NCI-H774 (cell line): ENCODE measurements at places on chromosomes 6 and 20.
A peak's percentile ranks its signal among the peaks of the same experiment; 100 is the strongest.

- DNase-seq: no peak
These were observed 64.1 kb downstream of the GFOD1 start for GRCh38 chr6:13423252-13423651.

GRCh38 chr20:47296950-47297349 lies 59.5 kb downstream of the ZMYND8 start:
- DNase-seq: no peak

DNA sequence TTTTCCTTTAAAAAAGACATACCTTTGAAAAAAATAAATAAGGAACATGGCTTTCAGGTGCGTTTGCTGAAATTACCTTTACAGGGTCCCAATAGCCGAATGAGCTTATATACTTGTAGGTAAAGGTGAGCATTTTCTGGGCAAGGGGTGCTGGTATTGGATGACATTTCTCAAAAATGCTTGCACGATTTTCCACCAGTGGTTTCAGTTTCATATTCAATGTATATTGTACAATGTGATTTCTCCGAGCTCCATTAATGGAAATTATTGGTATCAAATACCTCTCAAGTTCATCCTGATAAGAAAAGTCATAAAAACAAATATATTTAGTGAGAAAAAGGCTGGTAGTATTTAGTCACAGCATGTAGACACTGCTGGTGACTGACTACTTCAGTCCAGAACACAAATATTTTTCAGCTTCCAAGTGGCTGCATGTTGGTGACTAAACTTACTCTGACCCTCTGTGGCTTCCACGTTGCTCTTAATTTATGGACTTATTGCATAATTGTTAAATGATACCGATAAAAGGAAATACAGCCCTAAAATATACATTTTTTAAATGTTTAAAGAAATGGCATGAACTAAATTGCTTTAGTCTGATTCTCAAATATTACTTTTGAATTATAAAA lies 32.9 kb upstream of the ZBTB24 start:
- DNase-seq: no peak

DNA sequence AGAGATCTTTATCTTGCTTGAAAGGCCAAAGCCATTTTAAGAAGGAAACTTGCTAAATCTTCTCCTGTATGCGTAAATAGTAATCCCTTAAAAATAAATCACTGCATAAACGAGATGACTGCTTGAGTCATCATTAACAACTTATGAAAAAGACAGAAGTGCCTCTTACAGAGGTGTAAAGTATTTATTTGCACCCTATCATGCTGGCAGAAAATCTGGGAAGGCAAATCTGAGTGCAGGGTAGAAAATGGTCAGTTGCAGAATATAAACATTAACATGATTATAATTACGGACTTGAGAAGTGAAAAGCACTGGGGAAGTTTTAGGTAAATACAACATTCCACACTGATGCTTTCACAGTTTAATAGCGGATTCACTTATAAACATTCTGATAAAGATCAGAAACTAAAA lies 67.5 kb upstream of the FBXO30 start:
- DNase-seq: no peak

- peak; percentile 25 for DNase-seq
These were observed 134.9 kb downstream of the KLHL32 start for GRCh38 chr6:97059473-97059872.

- DNase-seq: no peak
These were observed 4.8 kb upstream of the CSTL1 start for GRCh38 chr20:23434521-23435313.

DNA sequence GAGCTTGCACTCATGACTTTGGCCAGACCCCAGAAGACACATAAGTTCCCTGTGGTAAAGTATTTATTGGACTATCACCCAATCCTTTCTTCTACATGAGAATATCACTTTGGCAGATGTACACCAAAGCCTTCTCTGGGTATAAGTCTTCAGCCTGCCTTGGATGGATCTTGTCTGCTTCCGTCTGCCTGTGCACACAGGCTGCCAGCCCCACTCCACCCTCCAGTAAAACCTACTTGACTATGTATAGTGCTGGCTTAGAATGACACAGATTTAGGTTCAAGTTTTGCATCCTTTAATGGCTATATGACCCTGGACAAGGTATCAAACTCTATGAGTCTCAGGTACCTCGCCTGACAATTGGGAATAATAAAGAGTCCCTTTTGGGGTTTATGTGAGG lies 63.4 kb downstream of the BACH2 start:
- no peak for DNase-seq

- no peak for DNase-seq
These were observed 130.0 kb downstream of the TSHZ2 start for GRCh38 chr20:53101992-53102760.

GRCh38 chr20:22324505-22324904 lies 259.9 kb downstream of the FOXA2 start:
- no peak for DNase-seq

DNA sequence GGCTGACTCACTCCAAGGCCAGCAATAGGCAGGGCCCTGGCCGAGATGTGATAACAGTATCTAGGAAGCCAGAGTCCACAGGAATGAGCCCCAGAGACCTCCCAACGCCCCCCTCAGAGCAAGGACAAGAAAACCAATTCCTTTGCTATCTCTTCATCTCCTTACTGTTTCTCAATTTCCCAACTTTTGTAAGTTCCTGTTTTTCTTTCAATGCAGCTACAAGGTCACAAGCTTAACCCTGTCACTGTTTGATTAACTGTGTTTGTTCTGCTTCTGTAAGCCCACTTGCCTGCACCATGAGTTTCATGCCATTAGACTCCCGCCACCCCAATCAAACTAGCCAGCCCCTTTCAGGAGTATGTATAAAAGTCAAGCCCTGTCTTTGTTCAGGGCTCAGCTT lies 3.5 kb downstream of the FKBP1C start:
- DNase-seq: no peak

- DNase-seq: peak; percentile 41
These were observed at the start of gene OGFR for GRCh38 chr20:62804627-62805154. OGFR (plus strand) TSS chr20:62804835; CDS start chr20:62804860, 25 bp downstream.
